Uterus (tissue), 4 donors: ENCODE measurements at places on chromosomes 1 and 21. TPM values are rescaled to one million over a fixed set of nuclear protein-coding genes. Genes with fewer than 3 reads are reported as not detected.
A peak's percentile ranks its signal among the peaks of the same experiment; 100 is the strongest.

DNA sequence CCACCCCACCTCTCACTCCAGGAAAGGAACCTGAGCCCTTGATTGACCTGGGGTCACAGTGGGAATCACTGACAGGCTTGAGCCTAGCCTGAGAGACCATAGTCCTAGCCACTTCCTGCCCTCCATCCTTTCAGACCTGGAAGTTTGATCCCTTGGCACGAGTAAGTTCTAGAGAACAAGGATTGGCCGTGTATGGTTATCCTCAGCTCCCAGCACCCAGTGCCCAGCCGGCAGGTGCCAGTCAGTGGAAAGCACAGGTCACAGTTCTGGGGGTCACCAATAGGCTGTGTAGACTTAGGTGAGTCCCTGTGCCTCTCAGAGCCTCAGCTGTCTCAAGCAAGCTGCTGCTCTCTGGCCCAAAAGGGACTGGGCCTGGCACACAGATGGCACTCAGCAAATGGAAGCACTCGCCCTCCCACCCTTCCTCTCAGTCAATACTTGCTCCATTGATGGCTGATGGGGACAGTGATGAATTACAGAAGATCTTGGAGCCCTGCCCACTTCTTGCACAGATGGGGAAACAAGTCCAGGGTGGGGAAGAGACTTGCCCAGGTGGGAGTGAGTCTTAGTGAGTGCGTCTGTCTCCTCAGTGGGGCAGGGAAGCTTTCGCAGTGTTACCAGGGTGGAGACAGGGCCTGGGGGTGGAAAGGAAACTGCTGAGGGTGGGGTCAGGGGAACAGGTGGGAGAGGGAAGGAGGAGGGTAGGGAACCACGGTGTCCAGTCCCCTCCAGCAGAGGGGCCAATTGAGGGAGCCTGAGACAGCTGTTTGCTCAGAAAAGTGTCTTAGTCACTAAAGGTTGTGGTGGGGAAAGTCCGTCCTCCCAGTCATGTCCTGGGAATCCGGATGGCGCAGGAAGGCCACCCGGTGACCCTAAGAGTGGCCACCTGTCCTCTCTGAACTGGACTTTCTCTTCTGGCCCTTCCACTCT lies 2.6 kb upstream of the KCNQ4 start:
- no peak for DNase-seq

- DNase-seq, result no peak
These were observed at the start of gene FCRLB for GRCh38 chr1:161720956-161721737. TSS of gene FCRLB (plus strand) at chr1:161721544. CDS start at chr1:161722673, 1,129 bp downstream.

Gene BTBD19
- 3.8 TPM for total RNA-seq

DNA sequence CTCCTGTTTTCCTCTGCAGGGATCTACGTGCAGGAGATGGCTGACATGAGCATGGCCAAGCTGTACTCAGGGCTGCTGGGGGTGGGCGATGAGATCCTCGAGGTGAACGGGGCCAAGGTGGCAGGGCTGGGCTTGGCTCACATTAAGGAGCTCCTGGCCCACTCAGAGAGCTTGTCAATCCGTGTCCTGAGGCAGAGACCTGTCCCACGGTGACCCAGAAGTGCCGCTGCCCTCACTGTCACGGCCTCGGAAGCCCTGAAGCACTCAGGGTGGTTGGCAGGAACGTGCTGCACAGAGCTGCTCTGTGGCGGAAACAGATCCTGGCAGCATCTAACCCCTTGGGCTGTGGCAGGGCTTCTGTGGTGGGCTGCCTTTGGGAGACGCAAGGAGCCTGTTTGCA lies 37.6 kb downstream of the KIAA1614 start:
- DNase-seq, result no peak

GRCh38 chr1:65309304-65310077 lies at the start of gene DNAJC6:
TSS of gene DNAJC6 (plus strand) at chr1:65309543. CDS start at chr1:65309746, 203 bp downstream.
- peak; percentile 41 for DNase-seq

GRCh38 chr1:86156566-86157455 lies at the start of gene COL24A1:
TSS of gene COL24A1 (minus strand) at chr1:86156772. CDS start at chr1:86156396, 376 bp downstream.
- DNase-seq, result peak; percentile 22

GRCh38 chr1:192477630-192478029 lies 97.9 kb upstream of the RGS1 start:
- DNase-seq, result no peak

Gene ZBTB8A
- total RNA-seq, result 4.1 TPM

GRCh38 chr21:31103571-31104265 lies 65.4 kb upstream of the KRTAP19-8 start:
- DNase-seq, result no peak

Gene CRP
- total RNA-seq, result not detected

Gene MYOM3
- 0.79 TPM for total RNA-seq
